ENCODE measurements at places on chromosomes 3 and 15.

- DNase-seq = no peak
These were observed 10.0 kb upstream of the SNTN start for GRCh38 chr3:63642488-63642887.

DNA sequence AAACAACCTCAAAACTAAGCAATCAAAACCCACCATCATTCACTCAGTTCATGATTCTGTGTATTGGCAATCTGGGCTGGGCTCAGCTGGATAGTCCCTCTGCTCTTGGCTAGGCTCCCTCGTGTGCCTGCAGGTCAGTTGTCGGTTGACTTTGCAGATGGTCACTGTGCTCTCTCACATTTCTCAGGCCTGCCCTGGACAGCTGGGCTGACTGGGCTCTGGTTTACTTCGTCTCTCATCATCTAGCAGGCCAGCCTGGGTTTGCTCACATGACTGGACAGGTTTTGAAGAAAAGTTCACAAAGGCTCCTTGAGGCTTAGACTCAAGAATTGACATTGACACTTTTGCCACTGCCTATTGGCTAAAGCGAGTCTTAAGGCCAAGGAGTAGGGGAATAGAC is 105.0 kb upstream of the CTNNB1 start:
- no peak for DNase-seq

DNA sequence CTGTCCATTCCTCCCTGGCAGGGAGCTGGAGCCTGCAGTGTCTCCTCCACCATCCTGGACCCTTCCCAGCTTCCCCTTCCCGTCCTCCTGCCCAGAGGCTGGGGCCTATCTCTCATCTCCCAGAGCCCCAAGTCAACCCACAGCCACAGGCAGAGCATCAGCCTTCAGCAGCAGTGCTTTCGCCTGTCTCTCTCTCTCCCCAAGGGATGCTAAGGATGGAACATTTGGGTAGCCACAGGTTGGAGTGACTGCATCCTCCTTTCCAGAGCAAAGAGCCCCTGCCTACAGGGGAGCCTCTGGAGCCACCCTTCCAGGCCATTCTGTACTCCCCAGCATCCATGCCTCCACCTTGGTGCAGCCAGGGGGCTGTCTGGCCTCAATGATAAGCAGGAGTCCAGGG is 4.2 kb downstream of the PLCB2 start:
- DNase-seq = no peak

DNA sequence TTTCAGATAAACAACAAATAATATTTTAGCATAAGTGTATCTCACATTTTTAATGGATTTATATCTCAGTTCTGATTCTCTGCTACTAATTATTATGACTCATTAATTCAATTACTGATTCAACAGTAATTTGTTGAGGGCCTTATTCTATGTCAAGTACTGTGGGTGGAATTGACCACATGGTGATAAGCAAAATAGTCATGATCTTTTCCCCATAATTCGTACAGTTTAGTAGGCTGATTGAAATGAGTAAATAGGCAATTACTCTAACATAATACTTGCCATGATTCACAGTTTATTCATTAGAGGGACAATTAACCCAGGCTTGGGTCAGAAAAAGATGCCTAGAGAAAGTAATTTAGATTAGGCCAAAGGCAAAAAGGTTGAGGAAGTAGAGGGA is 60.9 kb upstream of the SLC4A7 start:
- DNase-seq = no peak

GRCh38 chr15:63801171-63801570 is 32.6 kb downstream of the HERC1 start:
- DNase-seq = no peak

DNA sequence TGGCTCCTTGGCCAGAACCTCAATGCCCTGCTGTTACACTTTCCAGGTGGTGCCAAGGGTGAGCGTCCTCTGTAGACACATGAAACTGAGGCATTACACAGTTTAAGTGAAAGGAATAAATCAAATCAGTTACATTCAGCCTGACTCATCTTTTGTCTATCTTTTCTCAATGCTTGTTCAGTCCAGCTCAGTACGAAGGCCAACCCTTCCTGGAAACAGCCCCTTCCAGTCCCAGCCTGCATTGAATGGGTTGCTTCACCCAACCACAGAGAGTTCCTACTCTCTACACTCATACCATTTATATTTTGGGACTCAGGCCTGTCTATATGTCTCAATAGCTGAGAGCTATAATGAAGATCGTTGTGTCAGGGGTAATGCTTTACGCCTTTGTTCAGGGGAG is 363.6 kb downstream of the RORA start:
- DNase-seq = no peak

DNA sequence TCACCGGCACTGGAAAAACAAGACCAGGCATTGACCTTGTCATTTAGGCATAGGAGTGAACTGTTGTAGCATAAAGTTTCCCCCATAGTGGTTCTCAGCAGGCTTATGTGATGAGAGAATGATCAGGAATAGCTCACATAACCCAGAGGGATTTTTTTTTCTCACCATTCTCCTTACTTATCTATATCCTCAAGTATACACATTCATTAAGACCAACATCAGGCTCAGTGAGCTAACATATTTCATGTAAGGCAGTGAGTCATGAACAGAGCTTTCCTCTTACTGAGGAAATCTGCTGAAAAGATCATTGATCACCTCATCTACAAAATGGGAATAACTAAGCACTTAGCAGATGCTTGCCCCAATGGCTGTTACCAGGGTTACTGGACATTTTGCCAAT is 396.6 kb upstream of the TMCO5A start:
- DNase-seq = no peak

DNA sequence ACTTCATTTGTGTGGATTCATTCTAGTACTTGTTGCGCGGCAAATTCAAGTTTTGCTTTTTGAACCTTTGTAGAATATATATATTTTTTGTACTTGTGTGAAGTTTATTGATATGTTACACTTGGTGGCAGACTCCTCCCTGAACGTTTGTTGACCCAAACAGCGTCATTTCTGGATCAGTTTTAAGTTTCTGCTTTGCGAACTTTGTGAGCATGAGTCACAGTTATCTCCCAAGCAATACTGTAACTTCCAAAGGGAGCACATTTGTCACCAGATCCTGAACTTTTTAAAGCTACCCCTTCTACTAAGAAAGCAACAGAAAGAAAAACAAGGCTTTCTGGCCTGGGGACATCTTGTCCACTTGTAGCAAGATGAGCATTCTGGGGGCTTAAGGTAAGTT is 74.8 kb upstream of the CACNA2D3 start:
- DNase-seq = no peak

GRCh38 chr3:126355251-126355650 is 2.0 kb downstream of the KLF15 start:
- no peak for DNase-seq

- DNase-seq = peak; percentile 13
These were observed 55.8 kb upstream of the FAM98B start for GRCh38 chr15:38398134-38398533.

DNA sequence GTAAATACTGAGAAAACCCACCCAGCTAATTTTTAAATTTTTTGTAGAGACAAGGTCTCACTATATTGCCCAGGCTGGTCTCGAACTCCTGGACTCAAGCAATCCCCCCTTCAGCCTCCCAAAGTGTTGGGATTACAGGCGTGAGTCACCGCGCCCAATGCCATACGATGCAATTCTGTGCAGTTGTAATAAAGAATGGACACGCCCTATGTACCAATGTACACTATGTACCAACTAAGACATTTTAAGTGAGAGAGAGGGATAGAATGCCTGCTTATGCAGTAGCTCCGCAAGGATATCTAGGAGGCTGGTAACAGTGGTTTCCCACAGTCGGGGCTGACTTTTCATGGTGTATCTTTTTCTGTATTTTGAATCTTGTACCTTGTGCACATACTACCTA is 14.6 kb downstream of the ZNF710 start:
- DNase-seq = no peak

GRCh38 chr3:98731720-98732285 is 31.3 kb upstream of the ST3GAL6 start:
- peak; percentile 73 for DNase-seq

Measured in HepG2 (cell line).